PC-9 (cell line): ENCODE measurements at places on chromosomes 13 and 19. TPM values are rescaled to one million over a fixed set of nuclear protein-coding genes. Genes with fewer than 3 reads are reported as not detected.

The LILRA1 gene
- not detected in 2 replicates for total RNA-seq

GRCh38 chr13:60790620-60791019 lies 393.6 kb downstream of the TDRD3 start:
- no peak for DNase-seq
- H3K36me3 ChIP-seq, result no peaks in the 10 kb centered on the region
- no peak overlapping the region for H3K27ac ChIP-seq
- no peaks in the 10 kb centered on the region for H3K27me3 ChIP-seq
- no peak overlapping the region for H3K4me3 ChIP-seq

- no peak for DNase-seq
- no peaks in the 10 kb centered on the region for H3K36me3 ChIP-seq
- H3K4me3 ChIP-seq, result no peak overlapping the region
- H3K27ac ChIP-seq, result no peak overlapping the region
These were observed 6.2 kb upstream of the COLGALT1 start for GRCh38 chr19:17549085-17549740.

DNA sequence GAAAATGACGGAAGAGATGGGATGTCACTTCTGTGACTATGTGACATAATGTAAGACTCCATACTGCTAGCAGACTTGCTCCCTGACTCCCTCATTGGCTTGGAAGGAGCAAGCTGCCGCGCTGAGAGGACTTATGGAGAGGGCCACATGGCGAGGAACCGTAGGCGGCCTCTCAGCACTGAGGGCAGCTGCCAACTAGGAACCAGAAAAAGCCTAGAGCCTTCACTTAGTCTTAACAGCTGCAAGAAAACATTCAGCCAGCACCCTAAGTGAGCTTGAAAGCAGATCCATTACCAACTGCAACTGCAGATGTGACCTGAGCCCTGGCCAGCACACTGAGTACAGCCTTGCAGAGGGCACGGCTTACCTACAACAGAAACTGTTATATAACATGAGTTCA lies 33.9 kb downstream of the USP12 start:
- no peaks in the 10 kb centered on the region for H3K4me1 ChIP-seq
- H3K36me3 ChIP-seq, result peaks cover 4% of the 10 kb centered on the region
- H3K27ac ChIP-seq, result no peak overlapping the region
- H3K4me3 ChIP-seq, result no peak overlapping the region
- no peak for DNase-seq
- H3K27me3 ChIP-seq, result no peaks in the 10 kb centered on the region

DNA sequence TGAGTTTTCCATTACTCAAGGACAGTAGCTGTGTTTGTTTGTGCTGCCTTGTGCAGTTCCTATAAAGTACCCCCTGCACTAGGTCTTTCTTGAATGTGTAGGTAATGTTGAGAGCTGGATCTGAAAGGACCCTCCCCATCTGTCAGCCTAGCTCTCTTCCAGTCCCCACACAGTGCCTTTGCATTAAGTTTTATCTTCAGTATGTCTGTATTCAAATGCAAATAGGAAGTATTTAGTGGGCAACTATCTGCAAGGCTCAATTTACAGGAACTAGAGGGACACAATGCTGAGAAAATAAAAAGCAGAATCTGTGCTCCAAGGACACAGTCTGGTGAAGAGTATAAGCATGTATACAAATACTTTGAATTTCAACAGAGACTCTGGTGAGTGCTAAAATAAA lies 558.5 kb downstream of the RFC3 start:
- H3K27me3 ChIP-seq, result no peaks in the 10 kb centered on the region
- H3K4me3 ChIP-seq, result no peak overlapping the region
- no peaks in the 10 kb centered on the region for H3K4me1 ChIP-seq

The SIGLEC9 gene
- total RNA-seq, result not detected in 2 replicates

DNA sequence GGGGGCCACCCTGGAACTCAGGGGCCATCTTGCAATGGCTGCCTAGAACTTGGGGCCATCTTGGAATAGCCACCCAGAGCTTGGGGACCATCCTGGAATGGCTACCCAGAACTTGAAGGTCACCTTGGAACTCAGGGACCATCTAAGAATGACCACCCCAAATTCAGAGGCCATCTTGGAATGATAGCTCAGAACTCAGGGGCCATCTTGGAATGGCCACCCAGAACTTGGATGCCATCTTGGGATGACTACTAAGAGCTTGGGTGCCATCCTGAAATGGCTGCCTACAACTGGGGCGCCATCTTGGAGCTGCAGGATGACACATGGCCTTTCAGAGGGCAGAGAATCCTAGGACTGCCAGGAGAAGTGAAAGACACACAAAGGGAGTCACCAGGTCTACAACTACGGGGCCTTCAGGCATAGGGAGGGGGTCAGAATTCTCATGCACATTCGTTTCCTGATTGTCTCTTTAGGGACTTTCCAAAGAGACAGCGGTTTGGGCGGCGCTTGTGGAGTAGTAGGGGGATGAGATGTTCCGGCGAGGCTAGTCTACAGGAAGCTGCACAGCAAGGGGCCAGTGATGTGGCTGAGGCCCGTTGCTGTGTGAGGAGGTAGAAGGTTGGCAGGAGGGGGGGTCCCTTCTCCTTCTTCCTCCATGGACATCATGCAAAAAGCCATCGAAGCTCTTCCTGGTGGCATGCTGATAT lies 125.0 kb downstream of the IER2 start:
- H3K4me1 ChIP-seq, result no peaks in the 10 kb centered on the region
- H3K4me3 ChIP-seq, result no peak overlapping the region
- H3K27me3 ChIP-seq, result no peaks in the 10 kb centered on the region

The HCST gene
- 1.8 and 2.6 TPM in 2 replicates for total RNA-seq

The FOXA3 gene
- total RNA-seq, result not detected in 2 replicates

DNA sequence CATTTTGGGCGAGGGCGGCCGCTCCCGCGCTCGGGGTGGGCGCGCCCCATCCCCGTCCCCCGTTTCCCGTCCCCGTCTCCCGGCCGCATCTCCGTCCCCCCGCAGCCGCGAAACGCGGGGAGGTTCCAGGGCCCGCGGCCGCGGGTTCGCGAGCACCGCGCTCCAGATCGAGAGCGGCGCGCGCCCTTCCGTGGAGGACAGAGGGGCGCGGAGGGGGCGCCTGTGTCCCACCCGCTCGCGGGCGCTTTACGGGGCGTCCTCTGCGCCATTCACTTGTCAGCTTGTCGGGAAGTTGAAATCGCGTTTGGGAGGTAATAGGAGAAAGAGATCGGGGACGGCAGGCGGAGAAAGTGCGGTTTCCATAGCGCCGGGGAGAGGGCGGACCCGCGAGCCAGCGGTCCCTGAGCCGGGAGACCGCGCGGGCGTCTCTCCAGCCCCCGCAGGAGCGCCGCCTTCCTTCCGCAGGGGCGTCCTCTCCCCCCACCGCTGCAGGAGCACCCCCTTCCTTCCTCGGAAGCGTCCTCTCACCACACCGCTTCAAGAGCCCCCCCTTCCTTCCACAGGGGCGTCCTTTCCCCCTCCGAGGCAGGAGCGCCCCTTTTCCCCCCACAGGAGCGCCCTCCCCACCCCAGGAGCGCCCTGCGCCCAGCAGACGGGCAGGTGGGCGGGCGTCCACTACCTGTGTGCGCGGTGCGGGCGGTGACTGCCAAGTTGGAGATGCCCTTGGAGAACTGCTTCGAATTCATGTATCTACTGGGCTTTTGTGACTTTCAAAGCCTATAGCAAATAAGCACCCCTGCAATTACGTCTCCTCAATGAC lies 962 bp upstream of the IRS2 start:
- 0 out of 2 replicates have a peak, but pooled peaks cover 7% of the 10 kb centered on the region for H3K36me3 ChIP-seq
- DNase-seq, result peak; percentile 57
- no peaks in the 10 kb centered on the region for H3K27me3 ChIP-seq
- peak overlapping the region; percentile 83 for H3K27ac ChIP-seq
- peaks cover 46% of the 10 kb centered on the region for H3K4me1 ChIP-seq

The ERICH4 gene
- total RNA-seq, result not detected in 2 replicates

GRCh38 chr19:49688531-49689132 lies 762 bp upstream of the ADM5 start:
- H3K4me1 ChIP-seq, result no peaks in the 10 kb centered on the region
- H3K4me3 ChIP-seq, result no peak overlapping the region
- H3K27me3 ChIP-seq, result no peaks in the 10 kb centered on the region

DNA sequence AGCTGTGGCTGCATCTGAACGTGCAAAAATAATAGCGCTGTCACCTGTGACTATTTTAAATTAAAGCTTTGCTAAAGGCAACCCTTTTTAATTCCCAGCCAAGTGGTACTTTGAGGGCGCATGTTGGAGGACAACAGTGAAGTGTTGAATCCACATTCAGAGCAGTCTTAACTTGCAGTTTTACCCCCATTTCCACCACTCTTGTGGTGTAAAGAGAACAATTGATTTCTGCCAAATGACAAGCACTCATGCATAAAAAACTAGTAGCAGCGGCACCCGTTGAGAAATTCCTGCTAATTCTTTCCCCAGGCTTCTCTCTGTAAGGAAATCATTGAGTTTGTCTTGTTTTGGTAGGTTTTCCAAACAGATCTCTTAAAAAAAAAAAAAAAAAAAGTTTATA lies 1033.3 kb downstream of the EFNB2 start:
- H3K36me3 ChIP-seq, result no peaks in the 10 kb centered on the region
- DNase-seq, result no peak
- no peaks in the 10 kb centered on the region for H3K27me3 ChIP-seq
- H3K4me1 ChIP-seq, result peaks cover 8% of the 10 kb centered on the region
- no peak overlapping the region for H3K27ac ChIP-seq

The NLRP4 gene
- total RNA-seq, result 1.6 and 1.7 TPM in 2 replicates

The ZNF835 gene
- total RNA-seq, result not detected in 2 replicates

GRCh38 chr19:16022251-16022650 lies 54.0 kb upstream of the TPM4 start:
- H3K27me3 ChIP-seq, result no peaks in the 10 kb centered on the region
- no peaks in the 10 kb centered on the region for H3K4me1 ChIP-seq
- DNase-seq, result no peak
- no peak overlapping the region for H3K4me3 ChIP-seq
- H3K36me3 ChIP-seq, result no peaks in the 10 kb centered on the region

DNA sequence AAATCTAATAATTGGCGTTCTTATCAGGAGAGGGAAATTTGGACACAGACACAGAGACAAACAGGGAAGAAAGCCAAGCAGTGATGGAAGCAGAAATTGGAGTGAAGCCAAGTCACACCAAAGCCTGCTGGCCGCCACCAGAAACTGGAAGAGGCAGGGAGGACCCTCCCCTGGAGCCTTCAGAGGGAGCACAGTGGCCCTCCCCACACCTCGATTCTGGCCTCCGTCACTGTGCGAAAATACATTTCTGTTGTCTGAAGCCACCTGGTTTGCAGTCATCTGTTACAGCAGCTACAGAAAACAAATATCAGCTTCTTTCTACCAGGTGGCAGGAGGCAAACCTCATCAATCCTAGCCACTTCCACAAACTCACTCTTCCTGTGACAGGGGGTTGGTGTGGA lies 8.3 kb upstream of the TLE6 start:
- no peak overlapping the region for H3K27ac ChIP-seq
- 0 out of 2 replicates have a peak, but pooled peaks cover 4% of the 10 kb centered on the region for H3K4me1 ChIP-seq
- no peaks in the 10 kb centered on the region for H3K36me3 ChIP-seq
- no peaks in the 10 kb centered on the region for H3K27me3 ChIP-seq
- H3K4me3 ChIP-seq, result no peak overlapping the region
- DNase-seq, result no peak

The DAND5 gene
- 0.20 and 0.28 TPM in 2 replicates for total RNA-seq

DNA sequence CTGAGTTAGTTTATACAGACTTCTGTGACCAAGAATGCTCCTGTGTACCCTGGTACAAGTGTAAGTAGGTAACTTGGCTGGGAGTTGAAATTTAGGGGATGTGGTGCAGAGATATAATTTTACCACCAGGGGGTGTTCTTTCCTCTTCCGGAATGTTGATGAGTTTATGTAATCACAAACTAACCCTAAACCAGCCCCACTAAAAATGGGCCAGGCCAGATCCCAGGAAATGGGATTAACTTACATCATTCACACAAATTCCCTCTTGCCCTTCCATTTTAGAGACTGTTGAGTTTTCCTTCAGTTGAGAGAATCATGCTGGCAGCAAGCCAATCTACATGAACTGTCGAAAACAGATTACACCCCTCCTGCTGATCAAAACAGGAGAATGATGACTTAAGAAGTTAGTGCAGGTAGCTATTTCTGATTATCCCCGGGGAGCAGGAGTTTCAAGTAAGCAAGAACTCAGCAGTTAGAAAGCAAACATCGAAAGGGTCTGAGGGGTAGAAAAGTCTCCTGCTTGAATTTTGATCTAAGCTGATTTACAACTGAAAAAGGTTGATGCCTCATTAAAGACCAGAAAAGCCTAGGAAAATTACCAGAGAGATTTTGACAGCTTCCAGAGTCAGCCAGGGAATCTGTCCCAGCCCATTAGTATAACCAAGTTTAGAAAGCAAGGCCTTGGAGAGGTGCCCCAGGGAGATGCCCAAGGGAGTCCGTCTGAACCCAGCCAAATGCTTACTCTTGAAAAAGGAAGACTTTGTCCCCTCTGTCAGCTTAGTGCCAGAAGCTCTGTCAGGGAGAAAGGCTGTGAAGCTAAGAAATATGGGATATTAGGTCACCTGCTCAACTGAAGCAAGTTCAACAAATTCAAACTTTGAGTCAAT lies 32.3 kb upstream of the MED4 start:
- peak; percentile 52 for DNase-seq
- H3K4me1 ChIP-seq, result no peaks in the 10 kb centered on the region
- H3K27me3 ChIP-seq, result no peaks in the 10 kb centered on the region
- no peaks in the 10 kb centered on the region for H3K36me3 ChIP-seq
- H3K27ac ChIP-seq, result no peak overlapping the region
- H3K4me3 ChIP-seq, result no peak overlapping the region

The SULT2B1 gene
- 4.4 and 6.2 TPM in 2 replicates for total RNA-seq

- no peaks in the 10 kb centered on the region for H3K36me3 ChIP-seq
- H3K27me3 ChIP-seq, result no peaks in the 10 kb centered on the region
- peaks cover 13% of the 10 kb centered on the region for H3K4me1 ChIP-seq
- DNase-seq, result no peak
- H3K27ac ChIP-seq, result no peak overlapping the region
These were observed 54.1 kb downstream of the WDFY2 start for GRCh38 chr13:51638216-51638871.

GRCh38 chr13:26946684-26947343 lies 186.2 kb upstream of the GPR12 start:
- H3K36me3 ChIP-seq, result no peaks in the 10 kb centered on the region
- no peak overlapping the region for H3K27ac ChIP-seq
- 0 out of 2 replicates have a peak, but pooled peaks cover under 1% of the 10 kb centered on the region for H3K27me3 ChIP-seq
- H3K4me3 ChIP-seq, result no peak overlapping the region

DNA sequence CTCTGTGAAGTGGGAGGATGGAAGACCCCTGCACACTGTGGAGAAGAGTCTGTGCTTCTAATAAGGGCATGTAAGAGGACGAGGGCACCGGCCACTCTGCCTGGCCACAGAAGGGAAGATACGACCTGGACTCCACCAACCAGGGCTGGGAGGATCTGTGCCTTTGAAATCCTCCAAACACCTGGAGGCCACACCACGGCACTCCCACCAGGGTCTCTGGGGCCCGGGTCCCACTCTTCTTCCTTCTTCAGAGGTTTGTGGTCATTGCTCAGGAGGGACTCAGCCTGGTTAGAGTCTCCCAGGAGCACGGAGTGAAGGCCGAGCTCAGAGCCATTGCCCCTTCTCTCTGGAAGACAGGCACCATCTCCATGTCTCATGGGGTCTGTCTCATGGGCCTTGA lies 42.0 kb downstream of the RAB20 start:
- no peaks in the 10 kb centered on the region for H3K27me3 ChIP-seq
- H3K27ac ChIP-seq, result no peak overlapping the region
- no peaks in the 10 kb centered on the region for H3K36me3 ChIP-seq
- no peak overlapping the region for H3K4me3 ChIP-seq
- DNase-seq, result no peak

The MUC16 gene
- 75.0 and 85.0 TPM in 2 replicates for total RNA-seq

The UBAC2 gene
- 80.3 and 82.2 TPM in 2 replicates for total RNA-seq

The CACNG7 gene
- not detected in 2 replicates for total RNA-seq

GRCh38 chr13:39877134-39877533 lies 221.7 kb downstream of the COG6 start:
- no peak overlapping the region for H3K27ac ChIP-seq
- no peaks in the 10 kb centered on the region for H3K27me3 ChIP-seq
- no peak overlapping the region for H3K4me3 ChIP-seq
- no peaks in the 10 kb centered on the region for H3K4me1 ChIP-seq
- no peak for DNase-seq
- no peaks in the 10 kb centered on the region for H3K36me3 ChIP-seq

GRCh38 chr19:11422163-11423065 lies 3.3 kb upstream of the RGL3 start:
- H3K27ac ChIP-seq, result peak overlapping the region; percentile 47
- DNase-seq, result peak; percentile 92
- H3K4me1 ChIP-seq, result peaks cover 23% of the 10 kb centered on the region
- H3K36me3 ChIP-seq, result no peaks in the 10 kb centered on the region
